ENCODE measurements at places on chromosomes 5 and 9.
A peak's percentile ranks its signal among the peaks of the same experiment; 100 is the strongest.

GRCh38 chr9:88458716-88459465, 70.6 kb downstream of the SPIN1 start:
- no peaks in the 10 kb centered on the region for H3K27me3 ChIP-seq
- peaks cover 40% of the 10 kb centered on the region for H3K36me3 ChIP-seq
- DNase-seq: no peak
- no peak overlapping the region for H3K4me3 ChIP-seq
- no peak overlapping the region for H3K27ac ChIP-seq

- H3K27ac ChIP-seq: no peak overlapping the region
- H3K27me3 ChIP-seq: no peaks in the 10 kb centered on the region
Measured at GRCh38 chr9:10903969-10904368, 291.2 kb upstream of the PTPRD start.

DNA sequence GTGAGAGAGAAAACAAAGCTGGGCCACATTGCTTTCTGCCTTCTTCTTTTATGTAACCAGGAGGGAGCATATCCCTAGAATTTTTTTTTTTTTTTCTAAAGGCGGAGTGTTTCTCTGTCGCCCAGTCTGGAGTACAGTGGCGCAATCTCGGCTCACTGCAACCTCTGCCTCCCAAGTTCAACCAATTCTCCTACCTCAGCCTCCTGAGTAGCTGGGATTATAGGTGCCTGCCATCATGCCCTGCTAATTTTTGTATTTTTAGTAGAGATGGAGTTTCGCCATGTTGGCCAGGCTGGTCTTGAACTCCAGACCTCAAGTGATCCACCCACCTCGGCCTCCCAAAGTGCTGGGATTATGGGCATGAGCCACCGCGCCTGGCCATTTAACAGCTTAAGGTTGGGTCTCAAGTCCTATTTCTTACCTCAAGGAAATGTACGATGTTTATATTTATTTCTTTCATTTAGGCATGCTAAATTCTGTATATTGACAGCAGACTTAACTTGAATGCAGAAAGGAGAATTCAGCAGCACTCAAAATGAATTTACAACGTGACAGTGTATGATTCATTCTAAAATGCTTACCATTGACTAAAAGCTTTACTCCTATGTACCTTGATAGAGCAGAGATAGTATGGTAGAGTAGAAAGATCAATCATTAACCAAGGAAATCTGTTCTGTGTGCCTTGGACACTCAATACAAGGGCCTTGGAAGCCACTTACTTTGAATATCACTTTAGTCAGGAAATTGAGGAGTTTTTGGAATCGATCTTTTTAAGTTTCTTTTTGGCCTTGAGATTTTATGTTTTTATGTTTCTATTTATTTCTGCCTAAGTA, 100.9 kb downstream of the F2RL2 start:
- no peak for DNase-seq
- H3K4me1 ChIP-seq: peaks cover 61% of the 10 kb centered on the region
- no peak overlapping the region for H3K27ac ChIP-seq
- no peaks in the 10 kb centered on the region for H3K27me3 ChIP-seq

- peaks cover 6% of the 10 kb centered on the region for H3K36me3 ChIP-seq
- H3K4me3 ChIP-seq: no peak overlapping the region
- H3K27ac ChIP-seq: no peak overlapping the region
- no peaks in the 10 kb centered on the region for H3K27me3 ChIP-seq
- H3K4me1 ChIP-seq: no peaks in the 10 kb centered on the region
Measured at GRCh38 chr9:120372040-120372439, 207.9 kb downstream of the CDK5RAP2 start.

DNA sequence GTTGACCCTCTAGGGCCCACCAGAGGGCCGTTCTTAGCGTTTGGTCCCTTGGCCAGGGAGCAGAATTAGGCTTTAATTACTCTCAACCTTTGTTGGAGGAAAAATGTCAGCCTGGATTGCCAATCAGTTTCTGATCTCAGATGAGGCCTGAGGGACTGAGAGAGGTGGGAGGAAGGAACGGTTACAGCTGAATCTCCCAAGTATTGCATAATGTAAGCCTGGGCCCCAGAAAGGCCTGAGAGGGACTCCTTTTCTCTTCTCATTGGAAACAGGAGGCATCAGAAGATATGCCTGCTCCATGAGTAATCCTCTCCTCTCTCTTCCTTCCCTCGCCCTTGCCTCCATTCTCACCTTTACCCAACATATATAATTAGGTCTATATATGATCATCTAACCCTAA, 105.7 kb downstream of the INSYN2B start:
- no peak overlapping the region for H3K27ac ChIP-seq
- H3K4me1 ChIP-seq: peaks cover 17% of the 10 kb centered on the region
- no peaks in the 10 kb centered on the region for H3K27me3 ChIP-seq
- no peak overlapping the region for H3K4me3 ChIP-seq
- DNase-seq: no peak

- H3K4me3 ChIP-seq: peak overlapping the region; percentile 85
- peaks cover 38% of the 10 kb centered on the region for H3K4me1 ChIP-seq
- peaks cover 48% of the 10 kb centered on the region for H3K36me3 ChIP-seq
- no peaks in the 10 kb centered on the region for H3K27me3 ChIP-seq
Measured at GRCh38 chr5:149348518-149348917, 3.2 kb downstream of the GRPEL2 start.

- no peaks in the 10 kb centered on the region for H3K27me3 ChIP-seq
- peak overlapping the region; percentile 51 for H3K4me3 ChIP-seq
- H3K4me1 ChIP-seq: peaks cover 95% of the 10 kb centered on the region
- DNase-seq: no peak
- peak overlapping the region; percentile 96 for H3K27ac ChIP-seq
- H3K36me3 ChIP-seq: peaks cover 1% of the 10 kb centered on the region
Measured at GRCh38 chr5:80210014-80210413, 45.8 kb downstream of the SERINC5 start.

GRCh38 chr5:127802477-127802865, 99.3 kb downstream of the CCDC192 start:
- no peak overlapping the region for H3K27ac ChIP-seq
- H3K27me3 ChIP-seq: peaks cover 4% of the 10 kb centered on the region
- H3K36me3 ChIP-seq: no peaks in the 10 kb centered on the region
- H3K4me3 ChIP-seq: no peak overlapping the region
- no peak for DNase-seq

DNA sequence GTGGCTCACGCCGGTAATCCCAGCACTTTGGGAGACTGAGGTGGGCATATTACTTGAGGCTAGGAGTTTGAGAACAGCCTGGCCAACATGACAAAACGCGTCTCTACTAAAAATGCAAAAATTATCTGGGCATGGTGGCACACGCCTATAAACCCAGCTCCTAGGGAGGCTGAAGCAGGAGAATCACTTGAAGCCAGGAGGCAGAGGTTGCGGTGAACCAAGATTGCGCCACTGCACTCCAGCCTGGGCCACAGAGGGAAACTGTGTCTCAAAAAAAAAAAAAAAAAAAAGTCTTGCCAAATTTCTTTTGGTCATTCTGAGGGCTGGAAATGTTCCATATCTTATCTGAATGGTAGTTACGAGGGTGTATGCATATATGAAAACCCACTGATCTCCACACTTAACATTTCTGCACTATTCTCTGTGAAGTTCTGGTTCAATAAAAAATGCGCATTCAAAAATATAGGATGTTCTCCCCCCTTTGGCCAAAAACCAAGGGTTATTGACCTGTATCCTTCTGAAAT, 13.5 kb upstream of the NIPAL4 start:
- no peaks in the 10 kb centered on the region for H3K4me1 ChIP-seq
- no peaks in the 10 kb centered on the region for H3K36me3 ChIP-seq
- no peak for DNase-seq
- no peak overlapping the region for H3K4me3 ChIP-seq

GRCh38 chr9:13090628-13091027, 188.9 kb downstream of the MPDZ start:
- no peaks in the 10 kb centered on the region for H3K36me3 ChIP-seq
- H3K4me3 ChIP-seq: no peak overlapping the region
- no peak for DNase-seq
- H3K27ac ChIP-seq: no peak overlapping the region
- H3K4me1 ChIP-seq: no peaks in the 10 kb centered on the region

DNA sequence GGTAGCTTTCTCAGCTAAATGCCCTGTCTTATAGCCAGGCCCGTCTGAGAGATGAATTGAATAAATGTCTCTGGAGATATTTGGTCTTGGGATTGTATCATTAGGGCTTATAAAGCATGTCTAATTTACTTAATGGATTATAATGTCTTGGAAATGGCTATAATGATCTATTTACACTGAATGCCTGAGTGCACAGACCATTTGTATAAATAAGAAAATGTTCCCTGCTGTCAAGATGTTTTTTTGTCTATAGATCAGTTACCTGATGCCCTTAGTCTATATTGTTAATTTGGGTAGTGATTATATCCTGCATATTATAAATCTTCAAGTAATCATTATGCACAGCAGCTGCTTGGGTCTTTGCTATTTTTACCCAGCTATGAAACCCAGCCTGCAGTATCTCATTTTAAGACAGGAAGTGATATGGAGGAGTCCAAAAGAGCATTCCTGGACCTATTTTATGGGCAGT, 112.9 kb upstream of the ACTBL2 start:
- no peak overlapping the region for H3K4me3 ChIP-seq
- no peaks in the 10 kb centered on the region for H3K4me1 ChIP-seq
- H3K36me3 ChIP-seq: no peaks in the 10 kb centered on the region
- DNase-seq: no peak
- peaks cover 7% of the 10 kb centered on the region for H3K27me3 ChIP-seq

DNA sequence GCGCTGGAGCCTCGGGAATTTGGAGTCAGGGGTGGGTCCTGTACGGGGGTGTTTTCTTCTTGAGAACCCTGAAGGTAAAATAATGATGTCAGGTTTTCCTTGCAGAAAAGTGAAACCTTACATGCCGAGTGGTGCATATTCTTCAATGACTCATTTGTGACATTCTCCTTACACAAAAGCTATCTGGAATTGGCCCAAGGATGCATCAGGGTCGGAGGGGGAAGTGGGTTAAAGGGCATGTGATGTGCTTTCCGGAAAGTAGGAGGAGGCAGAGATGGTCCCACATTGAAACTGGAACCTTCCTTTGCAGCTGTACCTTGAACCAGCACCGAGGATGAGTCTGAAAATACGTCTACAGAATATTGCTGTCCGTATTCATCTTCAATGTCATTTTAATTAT, 411.2 kb upstream of the IRX4 start:
- peaks cover 12% of the 10 kb centered on the region for H3K27me3 ChIP-seq
- no peaks in the 10 kb centered on the region for H3K4me1 ChIP-seq
- no peak for DNase-seq
- H3K36me3 ChIP-seq: no peaks in the 10 kb centered on the region
- H3K27ac ChIP-seq: no peak overlapping the region

DNA sequence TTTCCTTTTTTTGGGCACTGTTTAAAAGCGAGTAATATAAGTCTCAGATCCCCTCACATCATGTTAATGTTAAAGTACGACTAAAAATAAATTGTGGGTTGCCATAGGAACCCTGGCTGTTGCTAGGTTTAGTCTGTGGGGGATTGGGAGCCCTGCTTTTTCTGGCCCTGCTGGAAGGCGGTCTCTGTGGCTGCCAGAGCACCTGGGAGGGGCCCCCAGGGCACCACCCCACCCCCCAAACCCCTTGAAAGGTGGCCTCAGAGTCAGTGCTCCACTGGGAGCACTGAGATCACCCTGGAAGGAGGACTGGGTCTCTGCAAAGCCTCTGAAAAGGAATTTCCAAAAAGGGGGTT, 66.2 kb upstream of the NEURL1B start:
- DNase-seq: no peak
- H3K36me3 ChIP-seq: no peaks in the 10 kb centered on the region
- H3K27me3 ChIP-seq: peaks cover 19% of the 10 kb centered on the region

- no peaks in the 10 kb centered on the region for H3K27me3 ChIP-seq
- H3K27ac ChIP-seq: no peak overlapping the region
- H3K4me3 ChIP-seq: no peak overlapping the region
- no peak for DNase-seq
- no peaks in the 10 kb centered on the region for H3K4me1 ChIP-seq
Measured at GRCh38 chr9:18405240-18405639, 68.7 kb upstream of the ADAMTSL1 start.

- peak overlapping the region; percentile 98 for H3K27ac ChIP-seq
- peak overlapping the region; percentile 96 for H3K4me3 ChIP-seq
- peaks cover 22% of the 10 kb centered on the region for H3K4me1 ChIP-seq
- H3K36me3 ChIP-seq: no peaks in the 10 kb centered on the region
- no peaks in the 10 kb centered on the region for H3K27me3 ChIP-seq
- DNase-seq: peak; percentile 5
Measured at GRCh38 chr5:76401801-76402250, 1.3 kb upstream of the IQGAP2 start.

- H3K4me3 ChIP-seq: no peak overlapping the region
- no peak for DNase-seq
- H3K27ac ChIP-seq: no peak overlapping the region
- H3K36me3 ChIP-seq: no peaks in the 10 kb centered on the region
- H3K4me1 ChIP-seq: peaks cover 7% of the 10 kb centered on the region
Measured at GRCh38 chr5:141807732-141808131, 70.5 kb downstream of the PCDH1 start.

- peaks cover 7% of the 10 kb centered on the region for H3K4me1 ChIP-seq
- H3K27ac ChIP-seq: no peak overlapping the region
- H3K4me3 ChIP-seq: peak overlapping the region; percentile 24
- H3K36me3 ChIP-seq: peaks cover 2% of the 10 kb centered on the region
- DNase-seq: no peak
- H3K27me3 ChIP-seq: no peaks in the 10 kb centered on the region
Measured at GRCh38 chr9:136941231-136942111, 3.1 kb downstream of the FBXW5 start.

DNA sequence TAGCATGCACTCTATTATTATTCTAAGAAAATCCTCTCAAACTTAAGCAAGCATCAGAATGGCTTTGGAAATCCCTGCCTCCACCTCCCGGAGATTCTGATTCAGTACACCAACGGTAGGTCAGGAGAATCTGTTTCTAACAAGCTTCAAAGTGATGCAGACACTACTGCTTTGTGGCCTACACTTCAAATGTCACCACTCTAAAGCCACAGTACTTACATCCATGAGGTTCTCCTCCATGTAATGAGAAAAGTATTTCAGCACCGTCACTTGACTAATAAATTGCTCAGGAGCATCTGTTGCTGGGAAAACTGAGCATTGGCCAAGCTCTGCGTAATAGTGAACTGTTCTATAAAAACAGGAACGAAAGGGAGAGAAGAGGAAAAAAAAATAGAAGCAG, 4.8 kb downstream of the PLK2 start:
- peaks cover 6% of the 10 kb centered on the region for H3K27me3 ChIP-seq
- no peak for DNase-seq
- H3K27ac ChIP-seq: no peak overlapping the region
- H3K4me1 ChIP-seq: peaks cover 3% of the 10 kb centered on the region

DNA sequence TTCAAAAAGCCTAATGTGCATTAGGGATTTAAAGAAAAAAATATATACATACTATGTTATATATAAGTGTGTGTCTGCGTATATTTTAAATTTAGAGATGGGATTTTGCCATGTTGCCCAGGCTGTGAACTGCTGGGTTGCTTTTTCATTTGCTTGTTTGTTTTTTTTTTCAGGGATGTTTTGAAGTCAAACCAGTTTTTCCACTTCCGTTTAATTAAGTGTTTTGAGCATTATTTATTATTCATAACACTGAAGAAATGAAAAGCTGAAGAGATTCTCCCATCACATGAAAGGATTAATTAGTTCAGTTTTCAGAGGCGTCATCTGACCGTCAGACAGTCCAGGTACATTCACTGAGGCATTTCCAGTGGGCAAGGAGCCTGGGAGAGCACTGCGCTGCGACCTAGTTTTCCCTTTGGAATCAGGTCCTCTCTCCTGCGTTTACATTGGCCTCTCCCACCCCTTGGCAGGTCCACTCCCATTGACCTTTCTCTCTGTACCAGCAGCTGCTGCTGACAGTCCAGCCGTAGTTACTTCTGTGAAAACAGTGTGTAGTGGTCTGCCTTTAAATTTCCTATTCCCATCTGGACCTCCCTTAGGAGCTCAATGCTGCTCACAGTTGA, 26.0 kb downstream of the ARRDC3 start:
- no peak overlapping the region for H3K27ac ChIP-seq
- no peak overlapping the region for H3K4me3 ChIP-seq
- peaks cover 26% of the 10 kb centered on the region for H3K4me1 ChIP-seq
- DNase-seq: no peak
- H3K27me3 ChIP-seq: no peaks in the 10 kb centered on the region
- peaks cover 11% of the 10 kb centered on the region for H3K36me3 ChIP-seq
